ENCODE measurements at places on chromosomes 1 and 21. TPM values are rescaled to one million over a fixed set of nuclear protein-coding genes. Genes with fewer than 3 reads are reported as not detected.

GRCh38 chr1:214219902-214220301, 61.1 kb upstream of the SMYD2 start:
- no peak overlapping the region for H3K4me3 ChIP-seq
- DNase-seq, result no peak
- H3K36me3 ChIP-seq, result no peaks in the 10 kb centered on the region
- H3K27ac ChIP-seq, result no peak overlapping the region

Gene TMEM82
- total RNA-seq, result not detected

- peaks cover 50% of the 10 kb centered on the region for H3K4me1 ChIP-seq
- H3K4me3 ChIP-seq, result no peak overlapping the region
- no peaks in the 10 kb centered on the region for H3K27me3 ChIP-seq
- no peaks in the 10 kb centered on the region for H3K36me3 ChIP-seq
- H3K27ac ChIP-seq, result peak overlapping the region; percentile 16
These were observed 26.3 kb downstream of the KCNN3 start for GRCh38 chr1:154843636-154844296.

- no peak for DNase-seq
- H3K4me3 ChIP-seq, result no peak overlapping the region
- no peaks in the 10 kb centered on the region for H3K27me3 ChIP-seq
- H3K36me3 ChIP-seq, result peaks cover 1% of the 10 kb centered on the region
These were observed 324.8 kb downstream of the SMYD3 start for GRCh38 chr1:246182149-246182851.

Gene GBP5
- total RNA-seq, result not detected

DNA sequence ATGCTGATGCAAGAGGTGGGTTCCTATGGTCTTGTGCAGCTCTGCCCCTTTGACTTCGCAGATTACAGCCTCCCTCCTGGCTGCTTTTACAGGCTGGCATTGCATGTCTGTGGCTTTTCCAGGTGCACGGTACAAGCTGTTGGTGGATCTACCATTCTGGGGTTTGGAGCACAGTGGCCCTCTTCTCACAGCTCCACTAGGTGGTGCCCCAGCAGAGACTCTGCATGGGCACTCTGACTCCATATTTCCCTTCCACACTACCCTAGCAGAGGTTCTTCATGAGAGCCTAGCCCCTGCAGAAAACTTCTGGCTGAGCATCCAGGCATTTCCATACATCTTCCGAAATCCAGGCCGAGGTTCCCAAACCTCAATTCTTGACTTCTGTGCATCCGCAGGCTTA, 989.0 kb downstream of the PLA2G4A start:
- H3K27ac ChIP-seq, result no peak overlapping the region
- H3K27me3 ChIP-seq, result no peaks in the 10 kb centered on the region
- H3K36me3 ChIP-seq, result peaks cover 2% of the 10 kb centered on the region
- no peak for DNase-seq
- H3K4me1 ChIP-seq, result no peaks in the 10 kb centered on the region

GRCh38 chr1:42942444-42942843, 16.2 kb downstream of the SLC2A1 start:
- peaks cover 92% of the 10 kb centered on the region for H3K4me1 ChIP-seq
- no peak for DNase-seq
- peak overlapping the region; percentile 97 for H3K27ac ChIP-seq
- peaks cover 40% of the 10 kb centered on the region for H3K36me3 ChIP-seq
- no peaks in the 10 kb centered on the region for H3K27me3 ChIP-seq

Gene FCRL5
- not detected for total RNA-seq

- H3K4me1 ChIP-seq, result no peaks in the 10 kb centered on the region
- H3K27me3 ChIP-seq, result no peaks in the 10 kb centered on the region
- peaks cover 7% of the 10 kb centered on the region for H3K36me3 ChIP-seq
- H3K4me3 ChIP-seq, result no peak overlapping the region
- DNase-seq, result no peak
These were observed 117.5 kb downstream of the BACH1 start for GRCh38 chr21:29416268-29416667.

GRCh38 chr1:174964261-174964971, 35.3 kb upstream of the CACYBP start:
- no peaks in the 10 kb centered on the region for H3K36me3 ChIP-seq
- peaks cover 53% of the 10 kb centered on the region for H3K4me1 ChIP-seq
- peak overlapping the region; percentile 77 for H3K27ac ChIP-seq
- DNase-seq, result no peak

- peaks cover 12% of the 10 kb centered on the region for H3K27me3 ChIP-seq
- H3K4me3 ChIP-seq, result no peak overlapping the region
- H3K27ac ChIP-seq, result no peak overlapping the region
- no peaks in the 10 kb centered on the region for H3K36me3 ChIP-seq
- H3K4me1 ChIP-seq, result peaks cover 59% of the 10 kb centered on the region
These were observed 49.3 kb upstream of the ECE1 start for GRCh38 chr1:21339356-21340229.

GRCh38 chr1:98145655-98146054, 224.8 kb upstream of the DPYD start:
- no peak for DNase-seq
- H3K36me3 ChIP-seq, result no peaks in the 10 kb centered on the region
- no peak overlapping the region for H3K4me3 ChIP-seq
- peaks cover 6% of the 10 kb centered on the region for H3K4me1 ChIP-seq
- no peak overlapping the region for H3K27ac ChIP-seq

Gene CSF3R
- 2.8 TPM for total RNA-seq

Gene ELAPOR1
- 0.86 TPM for total RNA-seq

GRCh38 chr1:58815686-58816071, 31.8 kb upstream of the JUN start:
- peak overlapping the region; percentile 97 for H3K27ac ChIP-seq
- H3K36me3 ChIP-seq, result no peaks in the 10 kb centered on the region
- no peak for DNase-seq
- H3K4me1 ChIP-seq, result peaks cover 50% of the 10 kb centered on the region
- peak overlapping the region; percentile 73 for H3K4me3 ChIP-seq
- no peaks in the 10 kb centered on the region for H3K27me3 ChIP-seq

DNA sequence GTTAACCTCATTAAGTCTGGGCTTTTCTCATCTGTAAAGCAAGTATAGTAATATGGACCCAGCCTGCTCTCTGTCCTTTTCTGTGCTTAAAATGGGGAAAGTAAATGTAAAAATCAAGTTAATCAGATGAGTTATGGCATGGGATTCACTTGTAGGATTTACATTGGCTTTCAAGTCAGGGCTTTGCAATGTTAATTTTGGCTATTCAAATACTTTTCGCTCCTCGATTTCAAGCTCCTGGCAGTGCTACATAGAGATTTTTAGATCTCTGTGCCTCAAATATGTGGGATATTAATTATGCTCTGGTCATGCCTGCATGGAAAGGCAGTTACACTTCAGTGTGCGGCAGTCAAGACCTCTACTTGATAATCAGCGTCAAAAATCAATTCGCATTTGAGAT, 709.8 kb downstream of the LTN1 start:
- H3K27me3 ChIP-seq, result no peaks in the 10 kb centered on the region
- H3K36me3 ChIP-seq, result peaks cover 47% of the 10 kb centered on the region
- no peak overlapping the region for H3K4me3 ChIP-seq
- H3K27ac ChIP-seq, result peak overlapping the region; percentile 87
- no peak for DNase-seq

DNA sequence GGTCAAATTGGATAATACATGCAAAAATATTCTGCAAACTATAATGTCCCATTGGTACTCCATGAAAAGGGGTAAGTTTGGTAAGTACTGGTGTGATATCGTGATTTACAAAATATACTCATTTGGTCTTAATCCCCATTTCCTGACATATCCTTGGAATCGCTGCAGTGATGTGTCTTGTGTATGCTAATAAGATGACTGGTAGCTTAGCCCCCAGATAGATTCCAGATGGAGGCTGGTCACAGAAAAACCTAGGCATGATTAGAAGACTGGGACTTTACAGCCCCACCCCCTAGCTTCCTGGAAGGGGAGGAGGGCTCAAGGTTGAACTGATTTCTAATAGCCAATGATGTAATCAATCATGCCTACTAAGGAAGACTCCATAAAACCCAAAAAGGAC, 3.0 kb downstream of the VAMP4 start:
- peaks cover 30% of the 10 kb centered on the region for H3K4me1 ChIP-seq
- peaks cover 12% of the 10 kb centered on the region for H3K36me3 ChIP-seq
- DNase-seq, result no peak

GRCh38 chr1:194171596-194171995, 985.2 kb upstream of the B3GALT2 start:
- DNase-seq, result no peak
- H3K27ac ChIP-seq, result no peak overlapping the region
- peaks cover 4% of the 10 kb centered on the region for H3K36me3 ChIP-seq
- peaks cover 17% of the 10 kb centered on the region for H3K4me1 ChIP-seq

- no peak overlapping the region for H3K4me3 ChIP-seq
- peaks cover 9% of the 10 kb centered on the region for H3K4me1 ChIP-seq
- H3K27me3 ChIP-seq, result no peaks in the 10 kb centered on the region
- no peak for DNase-seq
These were observed 14.6 kb upstream of the RGS8 start for GRCh38 chr1:182698971-182699370.

Gene SLC6A9
- total RNA-seq, result 28.4 TPM

DNA sequence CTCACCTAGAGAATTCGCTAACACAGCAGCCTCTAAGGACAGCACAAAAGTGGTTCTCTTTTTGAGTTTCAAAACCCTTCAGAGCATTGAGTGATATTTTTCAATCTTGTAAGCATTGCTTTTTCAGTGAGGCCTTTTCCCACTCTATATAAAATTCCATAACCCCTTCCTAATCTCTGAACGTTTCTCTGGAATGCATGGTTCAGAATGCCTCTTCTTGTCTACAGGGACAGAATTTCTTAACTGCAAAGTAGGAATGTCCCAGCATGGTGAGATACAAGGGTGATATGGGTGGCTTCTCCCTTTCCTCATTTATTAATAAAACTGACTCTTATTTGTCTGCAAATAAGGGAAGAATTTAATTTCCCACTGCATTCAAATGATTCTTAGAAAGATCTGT, 377.9 kb downstream of the LTN1 start:
- H3K4me3 ChIP-seq, result no peak overlapping the region
- peak overlapping the region; percentile 58 for H3K27ac ChIP-seq
- no peak for DNase-seq
- no peaks in the 10 kb centered on the region for H3K36me3 ChIP-seq

Gene YTHDF2
- total RNA-seq, result 137 TPM

DNA sequence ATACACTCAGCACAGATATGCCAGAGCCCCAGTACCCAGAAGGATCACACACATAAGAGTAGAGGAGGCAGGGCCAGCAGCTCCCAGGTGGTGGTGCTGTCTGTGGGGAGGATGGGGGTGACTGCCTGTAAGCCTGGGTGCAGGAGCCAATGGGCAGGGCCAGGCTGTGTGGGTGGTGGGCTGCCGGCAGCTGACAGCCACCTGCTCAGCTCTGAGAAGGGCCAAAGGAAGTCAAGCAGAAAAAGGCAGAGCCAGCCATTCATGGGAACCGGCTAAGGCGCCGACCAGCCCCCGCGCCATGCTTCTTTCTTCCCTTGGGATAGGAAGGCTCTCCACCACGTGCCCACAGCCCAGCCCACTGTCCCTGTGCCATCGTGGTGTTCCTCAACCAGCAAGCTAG, 14.1 kb downstream of the PIK3C2B start:
- no peaks in the 10 kb centered on the region for H3K27me3 ChIP-seq
- H3K4me3 ChIP-seq, result no peak overlapping the region
- no peak overlapping the region for H3K27ac ChIP-seq
- H3K36me3 ChIP-seq, result no peaks in the 10 kb centered on the region
- DNase-seq, result no peak

Gene ERG
- 3.0 TPM for total RNA-seq

- H3K4me1 ChIP-seq, result peaks cover 9% of the 10 kb centered on the region
- DNase-seq, result no peak
- H3K36me3 ChIP-seq, result peaks cover 8% of the 10 kb centered on the region
These were observed 429.6 kb downstream of the SMYD3 start for GRCh38 chr1:246077476-246077875.

Gene ZNF695
- 5.9 TPM for total RNA-seq

Gene BEND5
- 11.3 TPM for total RNA-seq

DNA sequence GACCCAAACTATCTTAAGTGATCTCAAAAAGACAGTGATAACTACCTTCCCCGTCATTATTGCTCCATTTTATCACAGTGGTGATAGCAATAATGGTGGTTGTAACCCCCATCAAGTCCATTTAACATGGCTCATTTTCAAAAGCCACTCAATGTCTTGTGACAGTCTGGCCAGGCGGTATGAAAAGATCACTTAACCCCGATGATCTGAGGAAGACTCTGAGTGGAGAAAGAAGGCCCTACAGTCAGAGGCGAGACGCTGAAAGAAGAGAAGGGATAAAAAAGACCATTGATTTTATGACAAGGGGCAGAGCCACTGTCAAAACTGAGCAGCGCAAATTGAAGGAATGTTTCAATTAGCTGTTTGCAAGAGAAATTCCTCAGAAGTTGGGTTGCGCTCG, 417.2 kb upstream of the PBX1 start:
- peaks cover 9% of the 10 kb centered on the region for H3K4me1 ChIP-seq
- DNase-seq, result no peak
- no peaks in the 10 kb centered on the region for H3K36me3 ChIP-seq
- no peak overlapping the region for H3K4me3 ChIP-seq

- no peak overlapping the region for H3K4me3 ChIP-seq
- DNase-seq, result no peak
- H3K4me1 ChIP-seq, result no peaks in the 10 kb centered on the region
- H3K36me3 ChIP-seq, result peaks cover 27% of the 10 kb centered on the region
- no peak overlapping the region for H3K27ac ChIP-seq
- H3K27me3 ChIP-seq, result no peaks in the 10 kb centered on the region
These were observed 6.6 kb downstream of the PEX10 start for GRCh38 chr1:2405588-2406295.

Gene PLXNA2
- 16.5 TPM for total RNA-seq

DNA sequence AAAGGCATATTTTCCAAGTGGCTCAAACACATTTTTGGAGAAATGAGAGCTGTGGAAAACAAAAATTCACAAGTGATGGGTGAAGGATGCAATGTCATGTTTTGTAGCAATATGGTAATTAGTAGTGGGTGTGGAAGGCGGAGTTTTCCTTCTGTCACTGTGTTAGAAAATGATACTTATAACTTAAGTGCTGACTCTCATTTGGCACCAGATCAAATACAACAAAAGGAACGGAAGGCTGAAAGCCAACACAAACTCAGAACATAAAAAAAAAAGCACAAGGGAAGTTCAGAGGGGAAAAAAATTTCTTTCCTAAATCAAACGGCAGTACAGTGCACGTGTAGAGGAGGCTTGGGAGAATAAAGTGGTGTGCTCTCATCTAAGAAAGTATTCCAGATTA, at the start of gene TNFSF18:
TNFSF18 (minus strand) TSS at position 77 of the 400 bp plus-strand sequence; CDS start at position 32, 45 bp downstream.
- DNase-seq, result no peak
- peaks cover 56% of the 10 kb centered on the region for H3K4me1 ChIP-seq
- peak within 1 kb of the TSS; percentile 51 for H3K4me3 ChIP-seq

- no peaks in the 10 kb centered on the region for H3K27me3 ChIP-seq
- no peak for DNase-seq
- no peak overlapping the region for H3K4me3 ChIP-seq
- H3K36me3 ChIP-seq, result no peaks in the 10 kb centered on the region
- no peak overlapping the region for H3K27ac ChIP-seq
These were observed 17.0 kb downstream of the TTC39A start for GRCh38 chr1:51313268-51313852.

DNA sequence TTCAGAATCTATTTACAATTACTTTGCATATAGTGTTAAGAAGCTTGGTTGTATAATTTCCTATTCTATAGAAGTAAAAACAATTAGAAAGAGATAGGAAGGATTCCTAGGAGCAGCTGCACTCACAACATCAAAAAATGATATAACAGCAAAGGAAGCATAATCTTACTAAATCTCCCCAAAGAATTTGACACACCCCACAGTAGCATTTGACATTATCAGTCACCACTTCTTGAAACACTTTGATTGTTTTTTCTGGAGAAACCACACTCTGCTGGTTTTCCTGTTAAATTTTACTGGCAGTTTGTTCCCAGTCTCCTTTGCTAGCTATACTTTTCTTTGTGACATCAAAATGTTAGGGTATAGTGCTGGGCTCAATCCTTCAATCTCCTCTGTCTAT, 100.8 kb upstream of the KIAA1614 start:
- peaks cover 19% of the 10 kb centered on the region for H3K4me1 ChIP-seq
- H3K27ac ChIP-seq, result no peak overlapping the region
- peaks cover 29% of the 10 kb centered on the region for H3K36me3 ChIP-seq
- H3K4me3 ChIP-seq, result no peak overlapping the region

- H3K36me3 ChIP-seq, result peaks cover 2% of the 10 kb centered on the region
- DNase-seq, result no peak
- no peaks in the 10 kb centered on the region for H3K4me1 ChIP-seq
These were observed 48.9 kb downstream of the C4BPA start for GRCh38 chr1:207152792-207153468.
